ENCODE measurements at places on chromosomes 12 and 14. TPM values are rescaled to one million over a fixed set of nuclear protein-coding genes. Genes with fewer than 3 reads are reported as not detected.

GRCh38 chr14:88411039-88411438, 25.6 kb downstream of the SPATA7 start:
- no peak for DNase-seq

DNA sequence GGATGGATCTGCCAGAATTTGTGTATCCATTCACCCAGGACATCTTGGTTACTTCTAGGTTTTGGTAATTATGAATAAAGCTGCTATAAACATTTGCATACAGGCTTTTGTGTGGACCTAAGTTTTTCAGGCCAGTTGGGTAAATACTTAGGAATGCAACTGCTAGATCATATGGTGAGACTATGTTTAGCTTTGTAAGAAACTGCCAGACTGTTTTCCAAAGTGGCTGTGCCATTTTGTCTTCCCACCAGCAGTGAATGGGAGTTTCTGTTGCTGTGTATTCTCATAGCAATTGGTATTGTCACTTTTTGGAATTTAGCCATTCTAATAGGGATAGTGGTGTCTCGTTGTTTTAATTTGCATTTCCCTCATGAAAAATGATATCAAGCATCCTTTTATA, 133.0 kb downstream of the KIF26A start:
- no peak for DNase-seq

DNA sequence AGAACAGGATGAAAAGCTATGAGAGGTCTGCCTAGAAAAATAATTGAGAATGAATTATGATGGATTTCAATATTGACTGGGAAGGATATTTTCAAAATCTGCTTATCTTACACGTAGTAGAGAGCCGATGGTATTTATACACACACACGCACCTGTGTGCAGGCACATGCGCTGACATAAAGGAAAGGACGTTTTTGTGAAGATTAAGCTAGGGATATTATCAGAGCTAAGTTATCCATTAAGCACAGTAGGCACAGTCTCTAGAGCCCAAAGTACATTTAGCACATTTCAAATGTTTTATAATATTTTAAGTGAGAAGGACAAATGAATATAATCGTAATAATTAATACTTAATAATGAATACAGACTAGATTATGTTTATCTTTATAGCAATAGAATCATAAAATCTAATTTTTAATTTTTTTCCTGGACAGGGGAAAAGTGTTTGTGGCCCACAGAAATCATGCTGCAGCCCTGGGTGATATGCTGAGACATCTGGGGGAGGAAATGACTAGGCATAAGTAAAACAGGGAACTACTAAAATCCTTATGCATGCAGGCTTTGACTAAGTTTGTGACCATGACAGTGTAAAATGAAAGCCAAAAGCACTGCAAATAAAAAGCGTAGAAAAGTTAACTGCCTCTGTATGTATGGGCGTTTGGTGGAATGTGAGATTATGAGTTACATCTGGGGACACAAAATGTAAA, 146.1 kb downstream of the KITLG start:
- no peak for DNase-seq

GRCh38 chr12:77062396-77062795, 3.0 kb downstream of the E2F7 start:
- no peak for DNase-seq

DNA sequence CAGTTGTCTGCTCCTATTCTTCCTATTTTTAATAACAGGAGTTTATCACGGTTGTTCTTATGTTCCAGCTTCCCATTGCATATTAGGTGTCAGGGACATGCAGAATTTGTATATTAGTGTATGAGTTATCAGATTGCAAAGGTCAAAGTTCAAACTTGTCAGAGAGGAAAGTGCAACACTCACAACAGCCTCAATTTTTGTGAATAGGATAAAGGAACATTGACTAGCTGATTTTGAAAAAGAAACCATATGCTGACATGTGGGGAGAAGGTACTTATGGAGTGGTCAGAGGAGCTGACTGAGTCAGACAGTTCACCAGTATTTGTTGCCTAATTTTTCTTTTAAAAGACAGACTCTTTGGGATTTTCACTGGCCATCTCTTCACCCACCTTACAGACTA, 222.1 kb downstream of the C12orf50 start:
- no peak for DNase-seq

APOLD1 gene
- 30.2 TPM for total RNA-seq

GRCh38 chr12:13093848-13094220, 9.6 kb downstream of the GSG1 start:
- DNase-seq: no peak

DNA sequence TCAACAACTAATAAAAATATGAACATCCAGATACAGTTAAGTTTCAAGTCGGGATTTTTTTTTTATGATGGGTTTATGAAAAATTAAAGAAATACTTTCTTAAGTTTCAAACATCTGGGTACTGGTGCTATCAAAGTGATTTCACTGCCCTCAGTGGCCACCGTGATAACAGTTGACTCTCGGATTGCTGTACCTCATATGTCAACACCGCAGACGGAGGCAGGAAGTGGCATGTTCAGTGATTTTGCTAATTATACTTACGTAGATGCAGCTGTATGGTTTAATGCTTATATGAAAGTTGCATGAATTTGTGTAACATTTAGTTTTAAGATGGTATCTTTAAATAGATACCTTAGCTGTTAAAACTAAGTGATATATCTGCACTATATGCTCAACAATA, 20.8 kb upstream of the FBLN5 start:
- no peak for DNase-seq

SYNDIG1L gene
- total RNA-seq: 0.73 TPM

ADAM21 gene
- total RNA-seq: 0.18 TPM

GYS2 gene
- not detected for total RNA-seq

DNA sequence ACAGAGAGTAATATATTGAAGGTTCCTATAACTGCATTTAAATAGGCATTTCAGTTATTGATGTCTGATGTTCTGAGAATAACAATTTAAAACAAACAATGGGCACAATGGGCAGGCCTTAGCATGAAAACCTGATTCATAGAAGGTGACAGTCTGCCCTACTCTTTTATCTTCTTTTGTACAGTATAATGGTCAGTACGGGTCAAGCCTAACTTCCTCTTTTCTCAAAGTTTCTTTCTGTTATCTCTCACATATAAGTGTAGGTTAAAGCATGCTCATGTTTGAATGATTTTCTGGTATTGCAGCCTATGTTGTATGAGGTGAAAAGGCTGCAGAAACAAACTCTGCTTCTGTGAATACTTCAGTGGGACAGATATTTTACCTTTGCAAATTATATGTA, 14.2 kb downstream of the FKBP3 start:
- DNase-seq: no peak

DNA sequence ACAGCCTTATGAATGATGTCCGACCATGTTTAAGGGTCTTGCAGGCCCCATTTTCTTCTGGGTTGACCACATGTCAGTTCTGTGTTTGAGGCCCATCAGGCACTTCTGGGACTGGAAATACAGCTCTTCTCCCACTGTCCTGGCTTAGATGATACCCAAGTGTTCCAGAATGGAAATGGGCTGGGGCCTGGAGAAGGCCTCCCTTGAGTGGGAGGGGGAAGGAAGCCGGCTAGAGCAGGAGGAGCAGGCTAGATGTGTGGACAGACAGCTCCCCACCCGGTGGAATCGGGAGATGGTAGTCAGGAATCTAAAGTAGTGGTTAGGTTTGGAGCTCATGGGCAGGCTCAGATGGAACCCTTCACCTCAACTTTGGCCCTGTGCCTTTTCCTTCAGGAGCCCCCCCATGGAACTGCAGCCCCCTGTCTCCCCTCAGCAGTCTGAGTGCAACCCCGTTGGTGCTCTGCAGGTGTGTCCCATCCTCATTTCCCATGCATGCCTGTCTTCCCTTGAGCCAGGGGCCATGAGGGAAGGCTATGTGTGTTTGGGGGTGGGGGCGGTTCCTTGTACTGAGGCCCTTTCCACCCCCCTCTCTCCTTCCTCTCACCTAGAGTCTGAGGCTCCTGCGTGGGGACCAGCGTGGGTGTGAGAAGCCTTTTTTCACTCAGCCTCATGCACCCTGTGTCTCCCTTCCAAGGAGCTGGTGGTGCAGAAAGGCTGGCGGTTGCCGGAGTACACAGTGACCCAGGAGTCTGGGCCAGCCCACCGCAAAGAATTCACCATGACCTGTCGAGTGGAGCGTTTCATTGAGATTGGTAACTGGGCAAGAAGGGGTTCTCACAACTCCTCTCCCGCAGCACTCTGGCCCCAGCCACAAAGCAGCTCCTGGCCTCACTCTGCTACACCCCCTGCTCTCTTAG, 3.0 kb downstream of the NPFF start:
- no peak for DNase-seq

DNA sequence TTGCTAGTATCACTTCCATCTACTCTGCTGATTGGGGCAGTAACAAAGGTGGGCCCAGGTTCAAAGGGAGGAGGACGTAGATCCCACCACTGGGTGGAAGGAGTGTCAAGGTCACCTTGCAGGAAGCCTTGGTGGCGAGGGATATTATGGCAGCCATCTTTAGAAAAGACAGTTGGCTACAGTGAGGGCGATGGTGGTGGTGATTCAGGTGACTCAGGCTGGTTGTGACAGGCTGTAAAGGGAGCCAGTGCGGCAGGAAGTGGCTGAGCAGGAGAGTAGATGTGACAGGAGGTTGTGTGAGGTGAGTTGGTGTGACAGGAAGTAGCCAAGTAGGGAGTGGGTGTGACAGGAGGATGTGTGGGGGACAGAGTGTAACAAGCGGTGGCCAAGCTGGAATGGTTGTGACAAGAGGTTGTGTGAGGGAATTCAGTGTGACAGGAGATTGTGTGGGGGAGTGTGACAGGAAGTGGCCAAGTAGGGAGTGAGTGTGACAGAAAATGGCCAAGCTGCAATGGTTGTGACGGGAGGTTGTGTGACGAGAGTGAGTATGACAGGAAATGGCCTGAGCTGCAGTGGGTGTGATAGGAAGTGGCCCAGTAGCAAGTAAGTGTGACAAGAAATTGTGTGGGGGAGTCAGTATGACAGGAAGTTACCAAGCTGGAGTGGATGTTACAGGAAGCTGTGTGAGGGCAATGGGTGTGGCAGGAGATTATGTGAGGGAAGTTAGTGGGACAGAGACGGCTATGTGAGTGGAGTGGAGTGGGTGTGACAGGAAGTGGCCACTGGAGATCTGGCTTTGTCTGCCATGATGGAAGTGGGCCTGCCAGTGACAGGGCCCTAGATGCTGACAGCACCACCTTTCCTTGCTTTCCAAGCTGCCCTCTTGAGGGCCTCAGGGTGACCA, 136.5 kb upstream of the MYL2 start:
- no peak for DNase-seq

- no peak for DNase-seq
These were observed 265.7 kb downstream of the AEBP2 start for GRCh38 chr12:19704966-19705365.

KRT74 gene
- not detected for total RNA-seq

FGF6 gene
- not detected for total RNA-seq

DNA sequence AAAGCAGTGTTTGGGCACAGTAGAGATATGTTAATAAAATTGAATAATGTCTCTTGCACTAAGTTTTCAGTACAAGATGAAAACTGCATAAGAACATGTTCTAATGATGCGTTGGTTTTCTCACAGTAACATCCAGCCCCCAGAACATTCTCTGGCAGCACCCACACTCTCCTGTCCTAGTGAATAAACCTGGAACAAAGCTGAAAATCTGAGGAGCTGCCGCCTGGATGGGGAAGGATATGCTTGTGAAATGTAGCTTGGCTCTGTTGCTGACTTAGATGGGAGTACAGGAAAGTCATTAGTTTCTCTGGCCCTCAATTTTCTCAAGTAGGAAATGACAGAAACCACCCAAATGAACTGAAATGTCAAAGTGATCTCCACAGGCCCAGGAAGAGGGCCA, 323.8 kb downstream of the APAF1 start:
- DNase-seq: peak; percentile 21

GRCh38 chr12:93913845-93914244, 234.5 kb upstream of the PLXNC1 start:
- no peak for DNase-seq

NUAK1 gene
- 43.6 TPM for total RNA-seq

CIDEB gene
- 5.8 TPM for total RNA-seq

DNA sequence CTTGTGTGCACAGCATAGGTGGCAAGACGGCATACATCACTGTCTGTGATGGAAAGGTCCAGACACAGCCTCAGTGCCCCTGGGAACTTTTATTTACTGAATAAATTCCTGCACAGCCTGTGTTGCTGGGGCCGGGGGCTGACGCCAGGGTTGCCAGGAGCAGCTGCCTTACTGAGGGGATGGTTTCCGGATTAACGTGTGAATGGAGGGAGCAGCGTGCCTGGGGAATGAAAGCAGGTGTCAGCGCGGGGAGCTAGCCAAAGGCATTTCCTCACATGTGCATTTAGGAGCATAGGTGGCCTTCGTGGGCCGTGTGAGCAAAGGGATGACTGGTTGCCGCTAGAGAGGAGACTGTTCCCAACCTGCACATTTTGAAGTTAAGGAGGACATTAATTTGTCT, 41.6 kb downstream of the SFSWAP start:
- DNase-seq: peak; percentile 13

DNA sequence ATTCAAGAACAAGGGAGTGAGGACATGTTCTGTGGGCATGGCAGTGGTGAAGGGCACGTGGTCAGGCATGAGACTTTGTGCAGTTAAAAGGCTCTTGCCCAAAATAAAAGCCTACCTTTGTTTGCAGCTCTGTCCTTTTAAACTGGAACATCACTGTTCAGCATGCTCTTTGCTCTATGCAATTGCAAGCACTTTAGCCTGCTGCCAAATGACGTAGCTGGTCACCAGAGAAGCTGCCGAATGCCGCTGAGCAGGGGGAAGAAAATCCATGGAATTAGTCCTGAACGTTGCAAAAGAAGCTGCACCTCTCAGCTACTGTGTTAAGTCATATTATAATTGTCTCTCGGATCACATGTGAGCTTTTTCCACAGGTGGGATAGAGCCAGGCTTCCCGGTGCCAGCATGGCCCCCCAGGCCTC, 176.3 kb upstream of the DIO2 start:
- peak; percentile 48 for DNase-seq

ATP2B1 gene
- 174 TPM for total RNA-seq

NRIP2 gene
- total RNA-seq: 1.7 TPM
